Smooth muscle cell of the brain vasculature (primary cell): ENCODE measurements at places on chromosomes 2 and 18.

DNA sequence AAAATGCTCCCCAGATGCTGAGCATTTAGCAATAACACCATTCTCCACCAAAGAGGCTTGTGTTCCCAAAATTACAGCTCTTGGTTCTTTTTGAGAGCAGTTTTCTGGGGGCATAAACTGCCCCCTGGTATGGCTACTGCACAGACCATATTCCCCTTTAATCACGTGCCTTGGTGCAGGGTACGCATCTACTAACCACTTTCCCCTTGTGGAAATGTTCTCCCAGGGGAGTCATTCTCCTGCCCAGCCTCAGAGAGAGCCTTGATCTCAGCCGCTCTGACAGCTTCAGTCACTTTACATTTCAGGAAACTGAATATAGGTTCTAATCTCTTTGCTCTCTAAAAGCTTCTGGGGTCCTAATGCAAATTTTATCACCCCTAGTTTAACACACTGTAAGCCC, 44.7 kb upstream of the EML6 start:
- DNase-seq = no peak

DNA sequence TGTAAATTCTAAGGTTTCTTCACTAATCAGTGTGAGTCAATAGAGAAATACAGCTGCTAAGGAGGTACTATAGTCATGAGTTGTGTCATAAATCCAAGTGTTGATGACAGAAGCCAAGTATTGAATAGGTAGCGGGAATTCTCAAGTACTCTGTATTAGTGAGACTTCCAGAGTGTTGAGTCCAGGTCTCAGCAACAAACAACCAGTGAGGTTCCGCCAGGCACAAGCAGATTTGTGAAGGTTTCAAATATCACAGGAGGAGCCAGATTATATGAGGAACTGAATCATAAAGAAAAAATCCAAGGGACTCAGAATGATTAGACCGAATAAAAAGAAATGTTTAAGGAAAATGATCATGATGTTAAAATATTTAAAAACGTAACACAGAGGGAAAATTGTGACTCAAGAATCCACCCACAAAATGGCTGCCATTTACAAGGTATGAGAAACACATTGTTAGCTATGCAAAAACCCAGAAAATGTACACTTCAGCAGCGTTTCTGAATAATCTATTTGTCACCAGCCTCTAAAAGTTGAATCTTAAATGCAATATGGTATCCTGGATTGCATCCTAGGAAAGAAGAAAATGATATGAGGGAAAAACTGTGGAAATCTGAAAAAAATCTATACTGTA, 27.3 kb upstream of the EVA1A start:
- DNase-seq = no peak

GRCh38 chr2:237449193-237449881, 35.4 kb upstream of the COL6A3 start:
- no peak for DNase-seq

GRCh38 chr2:236977852-236978398, 107.8 kb upstream of the COPS8 start:
- DNase-seq = no peak
